Activated T-cell treated with anti-CD3 and anti-CD28 coated beads, Interleukin-2, amount 50 U/mL, for 72 hours (primary cell): ENCODE measurements at places on chromosomes 1 and 21. TPM values are rescaled to one million over a fixed set of nuclear protein-coding genes. Genes with fewer than 3 reads are reported as not detected.
A peak's percentile ranks its signal among the peaks of the same experiment; 100 is the strongest.

ST6GALNAC3 gene
- 0.35 TPM for total RNA-seq

MMEL1 gene
- 1.5 TPM for total RNA-seq

CLCNKB gene
- total RNA-seq, result not detected

PCP4L1 gene
- 1.2 TPM for total RNA-seq

TSPEAR gene
- total RNA-seq, result not detected

GRIK3 gene
- not detected for total RNA-seq

DNA sequence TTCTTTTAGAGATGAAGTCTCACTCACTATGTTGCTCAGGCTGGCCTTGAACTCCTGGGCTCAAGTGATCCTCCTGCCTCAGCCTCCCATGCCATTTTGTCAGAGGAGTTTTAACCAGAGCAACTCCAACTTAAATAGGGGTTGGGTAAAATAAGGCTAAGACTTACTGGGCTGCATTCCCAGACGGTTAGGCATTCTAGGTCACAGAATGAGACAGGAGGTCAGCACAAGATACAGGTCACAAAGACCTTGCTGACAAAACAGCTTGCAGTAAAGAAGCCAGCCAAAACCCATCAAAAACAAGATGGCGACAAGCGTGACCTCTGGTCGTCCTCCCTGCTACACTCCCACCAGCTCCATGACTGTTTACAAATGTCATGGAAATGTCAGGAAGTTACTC lies 5.7 kb upstream of the DNAH14 start:
- H3K4me3 ChIP-seq, result no peak overlapping the region
- no peaks in the 10 kb centered on the region for H3K4me1 ChIP-seq
- no peak overlapping the region for H3K27ac ChIP-seq
- no peaks in the 10 kb centered on the region for H3K36me3 ChIP-seq
- peaks cover 7% of the 10 kb centered on the region for H3K27me3 ChIP-seq
- no peak for DNase-seq

- H3K27me3 ChIP-seq, result peaks cover 4% of the 10 kb centered on the region
- DNase-seq, result no peak
- H3K4me1 ChIP-seq, result peaks cover 34% of the 10 kb centered on the region
Measured at GRCh38 chr21:35585878-35586277, 474.4 kb downstream of the SETD4 start.

DNA sequence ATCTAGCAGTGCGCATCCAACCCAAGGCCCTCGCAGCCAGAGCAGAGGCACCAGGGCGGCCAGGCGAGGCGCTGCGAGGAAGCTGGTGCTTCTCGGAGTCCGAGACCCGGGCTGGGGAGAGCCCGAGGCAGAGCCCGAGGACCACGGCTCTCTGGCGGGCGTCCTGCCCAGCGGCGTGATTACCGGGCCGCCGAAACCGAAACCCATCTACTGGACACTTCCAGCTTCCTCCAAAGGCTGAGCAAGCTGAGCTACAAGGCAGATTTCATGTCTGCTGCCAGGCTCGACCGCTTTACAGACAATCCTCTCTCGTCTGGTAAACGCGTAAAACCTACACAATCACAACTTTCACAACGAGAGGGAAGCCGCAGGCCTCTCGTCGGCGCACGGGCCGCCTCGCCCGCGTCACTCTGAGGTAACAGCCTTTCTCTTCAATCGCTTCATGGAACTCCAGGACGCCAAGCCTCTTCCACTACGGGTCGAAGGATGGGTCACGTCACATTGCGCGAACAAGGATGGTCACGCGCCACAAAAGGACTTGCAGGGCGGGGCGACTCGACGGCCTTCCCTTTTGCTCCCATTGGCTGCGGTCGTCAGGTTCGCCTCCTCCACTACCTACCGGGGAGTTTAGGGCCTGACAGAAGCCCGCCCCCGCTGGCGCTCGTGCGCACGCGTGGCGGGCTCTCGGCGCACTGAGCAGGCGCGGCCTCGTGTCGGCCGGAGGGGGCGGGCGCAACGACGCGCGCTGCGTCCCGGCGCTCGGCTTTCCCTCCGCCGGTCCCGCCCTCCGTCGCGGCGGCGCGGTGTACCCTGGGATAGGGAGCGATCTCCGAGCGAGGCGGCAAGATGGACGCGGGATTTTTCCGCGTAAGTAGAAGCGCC lies at the start of gene SRRM1:
TSS of gene SRRM1 (plus strand) at position 822 of the 882 bp plus-strand sequence. CDS start at position 847, 25 bp downstream.
- peak within 1 kb of the TSS; percentile 90 for H3K4me3 ChIP-seq
- H3K27ac ChIP-seq, result peak within 1 kb of the TSS; percentile 98

DNA sequence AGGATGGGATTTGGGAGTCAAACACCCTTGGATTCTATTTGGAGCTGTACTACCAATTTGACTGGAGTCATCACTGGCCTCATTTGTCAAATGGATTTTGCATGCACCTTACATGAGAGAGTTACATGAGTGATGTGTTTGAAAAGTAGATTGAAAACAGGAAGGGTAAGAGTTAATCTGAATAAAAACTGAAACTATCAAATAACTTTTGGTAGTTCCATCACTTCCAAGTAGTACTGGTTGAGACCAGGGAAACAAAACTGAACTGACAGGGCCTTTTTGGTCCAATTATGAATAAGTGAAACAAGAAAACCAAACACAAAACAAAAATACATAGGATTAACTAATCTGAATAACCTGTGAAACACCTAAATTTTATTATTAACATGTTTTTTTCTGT lies 30.2 kb downstream of the NUCKS1 start:
- peak overlapping the region; percentile 75 for H3K27ac ChIP-seq
- peaks cover 62% of the 10 kb centered on the region for H3K36me3 ChIP-seq
- no peak for DNase-seq
- H3K27me3 ChIP-seq, result no peaks in the 10 kb centered on the region
- H3K4me3 ChIP-seq, result peak overlapping the region; percentile 38
- H3K4me1 ChIP-seq, result peaks cover 26% of the 10 kb centered on the region

DNA sequence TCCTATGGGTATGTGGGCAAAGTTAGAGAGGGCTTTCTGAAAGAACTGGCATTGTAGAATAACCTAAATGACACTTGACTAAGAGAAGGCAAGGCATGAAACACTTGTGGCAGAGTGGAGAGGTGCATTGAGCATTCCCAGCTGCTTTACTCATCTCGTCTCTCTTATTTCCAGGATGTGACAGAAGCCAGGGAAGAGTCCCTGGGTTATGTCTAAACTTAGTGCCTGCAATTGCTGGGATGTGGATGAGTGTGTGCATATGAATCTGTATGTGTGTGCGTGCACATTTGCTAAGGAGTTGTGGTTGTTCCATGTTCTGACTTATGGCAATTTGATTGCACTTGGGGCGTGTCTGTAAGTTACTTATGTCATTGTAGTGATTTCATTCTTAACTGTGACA lies 1326.5 kb upstream of the B3GALT2 start:
- no peak overlapping the region for H3K4me3 ChIP-seq
- H3K27ac ChIP-seq, result no peak overlapping the region
- H3K27me3 ChIP-seq, result no peaks in the 10 kb centered on the region
- no peaks in the 10 kb centered on the region for H3K4me1 ChIP-seq

DNA sequence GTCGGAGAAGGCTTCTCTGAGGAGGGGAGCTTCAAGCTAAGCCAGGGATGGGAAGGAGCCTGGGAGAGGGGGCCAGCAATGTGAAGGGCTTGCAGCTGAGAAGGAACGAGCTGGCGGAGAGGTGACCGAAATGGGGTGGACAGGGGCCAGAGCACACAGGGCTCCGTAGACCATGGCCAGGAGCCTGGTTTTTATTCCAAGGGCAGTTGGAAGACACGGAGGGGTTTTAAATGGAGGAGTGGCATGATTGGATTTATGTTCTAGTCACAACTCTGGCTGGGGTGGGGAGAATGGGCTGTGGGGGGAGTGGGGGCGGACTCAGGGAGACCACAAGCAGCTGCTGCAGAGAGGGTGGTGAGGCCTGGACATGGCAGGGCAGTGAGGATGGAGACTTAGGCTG lies 5.1 kb upstream of the EPS8L3 start:
- no peak for DNase-seq
- no peak overlapping the region for H3K4me3 ChIP-seq
- H3K36me3 ChIP-seq, result no peaks in the 10 kb centered on the region
- peaks cover 4% of the 10 kb centered on the region for H3K4me1 ChIP-seq
- H3K27me3 ChIP-seq, result no peaks in the 10 kb centered on the region

GRCh38 chr1:71223641-71224340 lies 143.0 kb upstream of the ZRANB2 start:
- H3K36me3 ChIP-seq, result no peaks in the 10 kb centered on the region
- no peak for DNase-seq

GRCh38 chr1:151710187-151710840 lies 6.3 kb downstream of the CELF3 start:
- H3K4me1 ChIP-seq, result no peaks in the 10 kb centered on the region
- no peak overlapping the region for H3K4me3 ChIP-seq
- peaks cover 15% of the 10 kb centered on the region for H3K27me3 ChIP-seq
- no peaks in the 10 kb centered on the region for H3K36me3 ChIP-seq
- DNase-seq, result peak; percentile 19
- H3K27ac ChIP-seq, result no peak overlapping the region

DNA sequence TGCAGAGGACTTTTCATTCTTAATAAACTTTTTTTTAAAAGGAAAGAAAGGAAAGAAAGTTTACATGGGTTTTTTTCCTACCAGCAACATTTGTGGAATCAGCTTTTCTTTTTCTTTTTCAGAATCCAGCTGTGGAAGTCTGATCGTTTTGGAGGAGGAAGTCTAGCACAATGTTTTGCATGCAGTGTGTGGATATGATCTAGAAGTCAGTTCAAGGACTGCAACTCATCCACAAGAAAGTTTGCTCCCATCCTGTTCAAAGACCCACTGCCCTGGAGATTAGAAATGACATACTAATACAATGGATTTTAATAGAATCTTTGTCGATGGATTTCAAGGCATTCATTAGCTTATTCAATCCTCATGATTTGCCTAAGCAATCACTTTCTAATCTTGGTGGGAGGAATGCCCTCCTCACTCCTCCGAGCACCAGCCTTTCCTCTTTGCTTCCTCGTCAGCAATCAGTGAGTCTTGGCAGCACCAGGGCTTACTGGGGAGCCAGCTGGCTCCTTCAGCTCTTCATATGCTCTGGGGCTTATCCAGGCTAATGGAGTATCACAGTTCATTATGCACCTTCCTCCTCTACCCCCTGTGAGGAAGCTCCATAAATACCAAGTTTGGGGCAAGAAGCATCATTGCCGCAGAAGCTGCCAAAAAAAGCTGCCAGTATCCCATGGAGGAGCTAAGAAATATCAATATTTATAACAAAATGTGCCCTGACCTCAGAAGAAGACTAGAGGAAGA lies 392.3 kb upstream of the PKN2 start:
- no peaks in the 10 kb centered on the region for H3K4me1 ChIP-seq
- no peaks in the 10 kb centered on the region for H3K36me3 ChIP-seq
- no peak overlapping the region for H3K27ac ChIP-seq
- no peaks in the 10 kb centered on the region for H3K27me3 ChIP-seq

DNA sequence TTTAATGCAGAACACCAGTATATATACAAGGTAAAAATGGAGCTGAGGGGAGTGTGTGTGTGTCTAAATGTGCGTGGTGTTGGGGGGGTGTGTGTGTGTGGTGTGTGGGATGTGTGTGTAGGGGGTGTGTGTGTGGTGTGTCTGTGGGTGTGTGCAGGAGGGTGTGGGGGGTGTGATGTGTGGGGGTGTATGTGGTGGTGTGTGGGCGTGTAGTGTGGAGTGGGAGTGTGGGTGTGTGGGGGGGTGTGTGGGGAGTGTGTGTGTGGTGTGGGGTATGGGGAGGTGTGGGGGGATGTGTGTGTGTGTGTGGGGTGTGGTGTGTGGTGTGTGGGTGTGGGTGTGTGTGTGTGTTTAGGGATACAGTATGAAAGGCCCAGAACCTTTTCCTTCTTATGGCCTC lies 202.3 kb upstream of the CACYBP start:
- no peak overlapping the region for H3K27ac ChIP-seq
- no peak overlapping the region for H3K4me3 ChIP-seq
- no peaks in the 10 kb centered on the region for H3K36me3 ChIP-seq

DNA sequence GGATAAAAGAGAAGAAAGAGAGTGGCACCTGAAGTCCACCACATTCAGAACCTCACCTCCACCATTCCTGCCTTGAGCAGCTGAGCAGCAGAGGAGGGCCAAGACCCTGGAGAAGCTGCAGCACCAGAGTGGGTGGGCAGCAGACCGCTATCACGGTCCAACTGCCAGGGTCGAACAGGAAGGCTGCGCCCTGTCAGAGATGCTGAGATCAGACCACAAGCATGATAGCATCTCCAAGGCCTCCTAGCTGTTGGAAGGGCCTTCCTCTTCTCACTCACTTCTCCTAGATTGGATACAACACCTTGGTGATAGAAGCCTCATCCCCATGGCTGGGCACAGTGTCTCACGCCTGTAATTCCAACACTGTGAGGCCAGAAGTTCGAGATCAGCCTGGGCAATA lies 12.1 kb upstream of the SLC45A3 start:
- no peak overlapping the region for H3K27ac ChIP-seq
- peaks cover 8% of the 10 kb centered on the region for H3K4me1 ChIP-seq

- no peak for DNase-seq
- H3K27ac ChIP-seq, result no peak overlapping the region
- H3K36me3 ChIP-seq, result peaks cover 5% of the 10 kb centered on the region
- H3K4me1 ChIP-seq, result peaks cover 20% of the 10 kb centered on the region
Measured at GRCh38 chr1:169133801-169134502, 27.5 kb downstream of the ATP1B1 start.

DNA sequence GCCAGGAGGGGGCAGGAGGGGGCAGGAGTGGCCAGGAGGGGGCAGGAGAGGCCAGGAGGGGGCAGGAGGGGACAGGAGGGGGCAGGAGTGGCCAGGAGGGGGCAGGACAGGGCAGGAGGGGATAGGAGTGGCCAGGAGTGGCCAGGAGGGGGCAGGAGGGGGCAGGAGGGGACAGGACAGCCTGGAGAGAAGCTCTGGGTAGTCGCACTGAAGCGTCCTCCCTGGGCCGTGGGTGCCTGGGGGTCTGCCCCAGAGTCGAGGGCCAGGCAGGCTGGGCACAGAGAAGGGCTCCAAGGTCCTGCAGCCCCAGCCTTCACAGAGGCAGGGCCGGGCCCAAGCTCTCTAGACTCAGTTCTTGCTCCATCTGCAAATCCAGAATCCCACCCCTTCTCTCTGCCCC lies 22.9 kb downstream of the MEGF6 start:
- no peak overlapping the region for H3K4me3 ChIP-seq
- no peaks in the 10 kb centered on the region for H3K36me3 ChIP-seq
- no peaks in the 10 kb centered on the region for H3K4me1 ChIP-seq
- no peak for DNase-seq

DNA sequence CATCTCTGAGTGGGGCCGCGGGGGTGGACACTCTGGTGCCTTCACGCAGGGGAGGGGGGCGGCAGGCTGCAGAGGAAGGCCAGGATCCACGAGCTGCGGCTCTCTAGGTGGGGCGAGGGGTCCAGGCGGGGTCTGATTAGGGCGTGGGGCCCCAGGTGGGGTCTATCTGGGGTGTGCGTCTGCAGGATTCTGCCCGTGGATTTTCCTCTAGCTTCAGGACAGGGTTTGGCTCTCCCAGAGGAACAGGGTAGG lies 6.3 kb downstream of the JMJD4 start:
- H3K27me3 ChIP-seq, result peaks cover 11% of the 10 kb centered on the region
- no peak overlapping the region for H3K27ac ChIP-seq
- H3K36me3 ChIP-seq, result peaks cover 2% of the 10 kb centered on the region
- peak overlapping the region; percentile 95 for H3K4me3 ChIP-seq
- peaks cover 25% of the 10 kb centered on the region for H3K4me1 ChIP-seq
- DNase-seq, result no peak

DNA sequence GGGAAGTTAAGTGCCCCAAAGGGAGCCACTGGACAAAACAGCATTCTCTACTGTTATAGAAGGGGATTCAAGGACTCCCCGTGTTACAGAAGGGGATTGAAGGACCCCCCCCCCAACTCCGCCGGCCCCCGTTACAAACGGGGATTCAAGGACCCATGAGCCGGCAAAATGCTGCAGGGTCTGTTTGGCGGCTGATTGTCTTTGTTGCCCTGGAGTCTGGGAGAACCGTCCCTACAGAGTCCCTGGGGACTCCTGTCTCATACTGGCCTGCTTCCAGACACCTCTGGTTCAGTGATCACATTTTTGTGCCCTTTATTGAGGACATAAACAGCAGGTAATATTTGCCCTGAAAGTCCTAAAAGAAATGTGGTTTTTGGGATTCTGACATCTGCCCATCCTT lies 96.4 kb downstream of the SYF2 start:
- peaks cover 47% of the 10 kb centered on the region for H3K27me3 ChIP-seq
- no peaks in the 10 kb centered on the region for H3K36me3 ChIP-seq
- H3K4me1 ChIP-seq, result peaks cover 9% of the 10 kb centered on the region
- no peak for DNase-seq
- H3K4me3 ChIP-seq, result no peak overlapping the region
